ENCODE measurements at places on chromosomes 6 and 20.
A peak's percentile ranks its signal among the peaks of the same experiment; 100 is the strongest.

GRCh38 chr6:5174244-5174643 lies 86.5 kb downstream of the LYRM4 start:
- peak; percentile 57 for DNase-seq

DNA sequence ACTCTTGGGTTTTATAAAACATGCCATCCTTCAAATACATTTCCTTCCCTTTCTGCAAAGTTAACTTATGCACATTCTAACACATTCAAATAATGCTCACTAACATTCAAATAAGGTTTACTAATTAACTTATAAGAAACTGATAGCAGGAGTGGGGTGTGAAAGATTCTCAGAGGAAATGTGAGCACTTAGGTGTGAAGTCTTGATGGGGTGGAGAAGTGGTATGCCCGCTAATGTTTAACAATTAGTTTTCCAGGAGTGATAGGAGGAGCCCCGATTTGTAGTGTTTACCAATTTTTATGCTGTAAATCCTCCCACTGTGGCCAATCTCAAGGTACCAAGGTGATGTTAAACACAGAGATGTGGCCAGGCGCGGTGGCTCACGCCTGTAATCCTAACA lies 18.3 kb upstream of the DSN1 start:
- no peak for DNase-seq

GRCh38 chr20:31670371-31671228 lies 32.9 kb downstream of the COX4I2 start:
- DNase-seq: no peak

DNA sequence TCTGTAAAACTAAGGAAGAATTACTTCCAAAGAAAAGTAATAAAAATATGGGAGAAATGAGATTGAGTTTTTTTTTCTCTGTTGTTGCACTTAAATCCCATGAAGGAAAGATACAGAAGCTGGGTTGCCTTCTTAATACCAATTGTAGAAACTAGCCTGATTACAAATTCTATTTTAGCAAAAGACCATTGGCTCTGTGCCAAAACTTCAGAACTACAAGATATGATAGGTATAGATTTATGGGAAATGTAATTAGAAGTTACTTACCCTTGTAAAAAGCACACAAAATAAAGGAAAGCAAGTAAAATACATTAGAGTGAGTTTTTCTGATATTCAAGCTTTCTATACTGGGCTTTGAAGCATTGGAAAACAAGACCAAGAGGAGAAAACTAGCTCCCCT lies 73.5 kb upstream of the SCGN start:
- no peak for DNase-seq

GRCh38 chr6:135673501-135674309 lies 176.2 kb upstream of the AHI1 start:
- DNase-seq: no peak

DNA sequence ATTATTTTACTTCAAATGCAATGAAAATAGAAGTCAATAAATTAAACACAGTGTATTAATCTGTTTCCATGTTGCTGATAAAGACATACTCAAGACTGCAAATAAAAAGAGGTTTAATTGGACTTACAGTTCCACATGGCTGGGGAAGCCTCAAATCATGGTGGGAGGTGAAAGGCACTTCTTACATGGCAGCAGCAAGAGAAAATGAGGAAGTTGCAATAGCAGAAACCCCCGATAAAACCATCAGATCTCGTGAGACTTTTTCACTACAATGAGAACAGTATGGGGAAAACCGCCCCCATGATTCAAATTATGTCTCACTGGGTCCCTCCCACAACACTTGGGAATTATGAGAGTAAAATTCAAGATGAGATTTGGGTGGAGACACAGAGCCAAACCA lies 82.2 kb downstream of the GPR63 start:
- DNase-seq: no peak

- peak; percentile 68 for DNase-seq
These were observed 10.1 kb downstream of the PPP1R3G start for GRCh38 chr6:5095236-5095635.
